Mesenchymal stem cell (in vitro differentiated cells and primary cell): ENCODE measurements at places on chromosomes 3 and 15.

GRCh38 chr15:93159930-93160329 is 70.9 kb upstream of the RGMA start:
- no peak for DNase-seq

- DNase-seq, result peak; percentile 32
Measured at GRCh38 chr15:34721802-34722438, 32.9 kb downstream of the GJD2 start.

GRCh38 chr3:177610686-177611633 is 413.7 kb upstream of the TBL1XR1 start:
- DNase-seq, result no peak

DNA sequence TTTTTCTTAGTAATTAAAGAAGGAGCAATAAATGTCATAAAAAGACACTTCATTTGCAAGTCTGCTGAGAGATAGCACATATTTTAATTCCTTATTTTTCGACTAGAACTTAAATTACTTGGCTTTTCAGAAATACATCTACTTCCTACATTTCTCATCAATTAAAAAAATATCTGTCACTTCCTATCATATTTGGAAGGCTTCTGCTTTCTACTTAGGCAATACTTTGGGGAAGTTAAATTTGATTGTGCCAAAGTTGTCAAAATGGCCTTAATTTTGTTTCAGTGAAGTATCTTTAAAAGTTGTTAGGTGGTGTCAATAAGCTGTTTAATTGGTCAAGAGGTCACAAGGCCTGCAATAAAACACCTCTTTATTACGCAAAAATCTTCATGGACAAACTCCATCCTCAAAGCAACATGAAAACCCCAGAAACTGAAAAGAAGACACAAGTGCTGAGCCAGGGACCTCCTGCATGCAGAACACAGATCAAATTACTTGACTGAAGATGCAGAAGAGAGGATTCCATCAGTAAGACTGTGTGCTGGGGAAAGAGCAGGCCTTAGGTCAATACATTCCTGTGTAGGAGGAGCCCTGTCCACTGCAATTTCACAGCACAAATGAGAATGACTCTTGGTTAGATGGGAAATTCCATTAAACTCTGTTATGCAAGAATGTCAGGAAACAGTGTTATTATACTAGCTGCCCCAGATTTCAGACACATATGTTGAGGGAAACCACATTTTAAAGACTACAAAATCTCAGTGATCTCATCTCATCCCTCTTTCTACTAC is 48.0 kb upstream of the FSTL1 start:
- peak; percentile 92 for DNase-seq

DNA sequence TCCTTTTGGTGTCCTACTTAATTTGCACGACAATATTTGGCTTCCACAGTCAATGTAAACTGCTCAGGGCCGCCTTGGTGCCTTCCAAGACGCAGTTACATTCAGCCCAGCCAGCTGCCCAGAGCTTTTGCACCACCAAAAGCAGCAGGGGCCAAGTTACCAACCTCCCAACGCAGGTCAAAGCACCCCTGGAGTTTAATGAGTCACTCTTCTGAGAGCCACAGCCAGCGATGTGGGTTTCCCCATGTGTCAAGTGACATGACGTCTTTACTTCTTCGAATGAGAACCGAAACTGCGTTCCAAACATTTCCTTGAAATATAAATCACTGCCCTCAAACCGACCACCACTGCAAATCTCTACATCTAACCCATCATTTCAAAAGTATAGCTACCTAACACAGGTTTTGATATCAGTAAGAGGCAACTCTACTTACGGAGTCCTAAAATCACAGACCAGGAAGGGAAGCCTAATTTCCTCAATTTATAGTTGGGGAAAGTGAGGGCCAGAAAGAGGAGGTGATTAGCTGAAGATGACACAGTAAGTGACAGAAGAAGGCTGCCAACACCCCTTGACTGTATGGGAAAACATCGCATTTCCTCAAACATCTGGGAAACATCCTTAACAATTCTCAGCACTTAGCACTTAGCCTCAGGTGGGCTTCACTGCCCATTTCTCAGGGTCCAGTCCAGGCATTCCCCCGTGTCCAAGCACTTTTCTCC is 24.5 kb downstream of the MB21D2 start:
- DNase-seq, result peak; percentile 98

- no peak for DNase-seq
Measured at GRCh38 chr15:69132977-69133861, 27.2 kb upstream of the GLCE start.

GRCh38 chr3:106212665-106213222 is 343.9 kb upstream of the CBLB start:
- DNase-seq, result no peak

- DNase-seq, result no peak
Measured at GRCh38 chr3:39501968-39502837, 34.7 kb downstream of the MOBP start.
